ENCODE measurements at places on chromosomes 3 and 15.

DNA sequence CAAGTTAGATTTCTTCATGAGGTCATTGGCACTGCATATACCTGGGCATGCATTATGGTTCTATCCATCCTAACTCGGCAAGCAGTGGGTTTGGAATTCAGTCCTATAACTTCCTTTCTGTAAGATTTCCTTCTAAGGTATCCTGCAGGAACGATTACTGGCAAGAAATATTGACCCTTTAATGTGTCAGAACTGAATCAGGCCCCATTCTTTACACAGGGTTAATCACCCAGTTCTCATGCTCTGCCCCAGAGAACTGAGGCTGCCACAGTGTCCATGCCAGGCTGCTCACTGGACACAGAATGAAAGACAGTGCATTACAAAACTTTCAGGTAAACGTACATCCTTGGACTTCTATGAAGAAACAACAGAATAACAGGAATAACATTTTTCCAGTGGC is 108.9 kb downstream of the RPL22L1 start:
- no peak for DNase-seq

- DNase-seq, result no peak
Observed at GRCh38 chr3:66478960-66479359, 21.9 kb downstream of the LRIG1 start.

- DNase-seq, result no peak
Observed at GRCh38 chr3:25151281-25151902, 276.7 kb upstream of the RARB start.

GRCh38 chr15:57510647-57511046 is 81.1 kb upstream of the MYZAP start:
- no peak for DNase-seq

- DNase-seq, result no peak
Observed at GRCh38 chr15:74542166-74543042, 1.4 kb downstream of the ARID3B start.

DNA sequence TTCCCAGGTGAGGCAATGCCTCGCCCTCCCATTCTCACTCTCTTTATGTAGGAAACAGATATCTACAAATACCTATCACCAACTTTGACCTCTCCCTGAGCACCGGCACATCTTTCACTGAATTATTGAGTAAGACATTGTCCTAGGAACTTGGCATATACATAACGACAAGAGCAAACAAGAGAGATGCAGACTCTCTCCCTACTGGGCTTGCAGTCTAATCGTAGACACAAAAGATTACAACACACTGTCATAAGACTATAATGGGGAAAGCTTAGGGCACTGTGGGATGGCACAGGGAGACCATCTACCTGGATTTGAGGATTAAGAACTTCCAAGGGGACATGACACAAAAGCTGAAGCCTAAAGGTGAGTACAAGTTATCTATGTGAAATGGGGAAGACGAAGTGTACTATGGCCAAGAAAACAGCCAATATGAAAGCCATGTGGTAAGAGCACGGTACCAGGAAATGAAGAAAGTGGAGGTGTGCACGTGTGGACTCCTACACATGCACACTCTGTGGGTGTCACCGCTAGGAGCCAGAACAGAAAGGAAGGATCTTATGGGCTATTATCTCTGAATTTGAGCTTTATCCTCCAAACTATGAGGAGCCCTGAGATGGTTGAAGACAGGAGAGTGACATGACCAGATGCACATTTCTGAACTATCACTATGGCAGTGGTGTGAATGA is 218.8 kb upstream of the STRIT1 start:
- DNase-seq, result no peak

GRCh38 chr3:277873-278272 is 81.3 kb downstream of the CHL1 start:
- DNase-seq, result no peak

GRCh38 chr15:48695088-48695826 is 49.7 kb upstream of the FBN1 start:
- no peak for DNase-seq

DNA sequence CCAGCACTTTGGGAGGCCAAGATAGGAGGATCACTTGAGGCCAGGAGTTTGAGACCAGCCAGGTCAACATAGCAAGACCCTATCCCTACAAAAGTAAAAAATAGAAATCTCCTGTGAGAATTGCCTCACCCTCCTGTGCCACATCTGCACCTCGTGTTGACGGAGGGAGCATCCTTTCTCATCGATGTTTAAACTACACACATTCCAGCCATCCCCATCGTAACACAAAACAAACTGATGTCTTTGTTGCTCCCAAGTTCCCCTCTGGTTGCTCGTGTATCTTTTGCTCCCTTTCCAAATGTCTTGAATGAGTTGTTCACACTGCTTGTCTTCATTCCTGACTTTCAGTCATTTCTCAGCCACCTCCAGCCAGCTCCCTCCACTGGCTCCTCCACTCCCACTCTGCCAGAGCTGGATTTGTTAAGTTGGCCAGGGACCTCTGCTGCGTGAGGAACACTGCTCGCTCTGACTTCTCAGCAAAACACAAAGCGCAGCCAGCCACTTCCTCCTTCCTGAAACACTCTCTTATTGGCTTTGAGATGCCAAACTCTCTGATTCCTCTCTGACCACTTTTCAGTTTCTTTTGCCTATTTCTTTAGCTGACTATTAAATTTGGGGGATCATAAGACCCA is 53.6 kb upstream of the ATP13A3 start:
- no peak for DNase-seq

GRCh38 chr3:14435175-14436014 is 33.0 kb downstream of the SLC6A6 start:
- DNase-seq, result no peak

GRCh38 chr15:20348291-20348899 is 193.2 kb downstream of the GOLGA6L6 start:
- DNase-seq, result no peak

All from stimulated activated CD4-positive, alpha-beta T cell treated with anti-CD3 and anti-CD28 coated beads, Interleukin-15, amount 100 ng/mL, for 24 hours (primary cell).